ENCODE measurements at places on chromosomes 16 and 17.

GRCh38 chr16:19829844-19830692 lies 54.6 kb downstream of the GPRC5B start:
- DNase-seq = no peak

DNA sequence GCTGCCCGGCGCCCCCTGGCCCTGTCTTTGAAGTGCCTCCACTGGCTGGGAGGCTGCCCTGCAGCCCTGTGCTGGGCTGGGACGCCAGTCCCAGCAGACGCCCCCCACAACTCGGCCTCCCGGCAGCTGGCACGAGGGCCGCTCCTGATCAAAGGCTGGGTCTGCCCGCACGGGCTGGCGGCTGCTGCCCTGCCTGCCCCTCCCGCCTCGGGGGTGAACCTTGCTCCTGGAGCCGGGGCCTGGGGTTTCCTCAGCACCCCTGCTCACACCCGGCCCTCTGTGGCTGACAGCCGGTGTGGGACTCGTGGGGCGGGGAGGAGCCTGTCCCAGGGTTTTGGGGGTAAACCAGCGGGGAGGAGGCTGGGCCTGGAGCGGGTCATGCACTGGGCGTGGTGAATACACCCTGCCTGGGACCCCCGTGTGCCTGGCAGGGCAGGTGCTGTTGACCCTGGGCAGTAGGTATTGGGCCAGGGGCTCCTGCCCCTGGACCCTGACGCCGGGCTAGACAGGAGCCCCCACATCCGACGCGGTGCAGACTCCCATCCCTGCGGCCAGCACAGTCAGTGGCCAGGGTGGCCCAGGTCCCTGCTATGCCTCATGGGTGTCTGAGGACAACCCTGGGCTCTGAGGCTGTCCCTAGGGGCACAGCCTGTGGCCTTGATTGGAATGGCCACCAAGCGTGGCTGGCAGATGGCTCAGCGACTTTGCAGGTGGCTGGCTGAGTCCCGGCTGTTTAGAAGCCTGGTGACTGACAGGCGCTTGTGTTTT lies 21.7 kb downstream of the CENPX start:
- DNase-seq = peak; percentile 38

DNA sequence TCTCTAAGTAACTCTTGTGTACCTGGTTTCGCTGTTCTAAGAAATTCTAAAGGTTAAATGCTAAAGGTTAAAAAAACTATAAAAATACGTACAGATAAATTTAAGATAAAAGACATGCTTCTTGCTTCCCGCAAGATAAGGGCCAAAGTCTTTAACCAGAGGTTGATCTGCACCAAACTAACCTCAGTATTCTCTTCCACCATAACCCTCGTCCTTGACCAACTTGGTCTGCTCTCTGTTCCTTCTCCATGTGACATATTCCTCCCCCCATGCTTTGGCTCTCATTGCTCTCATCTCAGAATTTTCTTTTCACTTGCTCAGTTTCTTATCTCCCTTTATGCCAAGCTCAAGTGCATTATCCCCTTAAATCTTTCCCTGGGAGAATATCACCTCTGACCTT lies 330.5 kb upstream of the ZFHX3 start:
- DNase-seq = no peak

DNA sequence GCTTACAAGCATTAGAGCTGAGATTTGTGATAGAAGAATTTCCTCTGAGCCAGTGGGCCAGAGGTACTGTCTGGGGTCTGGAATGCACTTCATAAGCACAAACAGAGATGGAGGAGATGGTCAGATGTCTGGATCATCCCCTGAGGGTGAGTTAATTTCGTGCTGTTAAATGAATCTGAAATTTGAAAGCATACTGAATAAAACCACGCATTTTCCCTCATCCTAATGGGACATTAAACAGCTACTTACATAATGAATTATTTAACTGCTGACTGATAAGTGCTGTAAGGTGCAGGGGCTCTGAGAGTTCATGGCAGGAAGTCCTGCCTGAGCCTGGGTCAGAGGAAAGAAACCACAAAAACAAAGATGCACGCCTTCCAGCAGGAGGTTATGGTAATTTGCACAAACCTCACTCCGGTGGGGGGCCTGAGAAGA lies 136.3 kb upstream of the XYLT1 start:
- no peak for DNase-seq

DNA sequence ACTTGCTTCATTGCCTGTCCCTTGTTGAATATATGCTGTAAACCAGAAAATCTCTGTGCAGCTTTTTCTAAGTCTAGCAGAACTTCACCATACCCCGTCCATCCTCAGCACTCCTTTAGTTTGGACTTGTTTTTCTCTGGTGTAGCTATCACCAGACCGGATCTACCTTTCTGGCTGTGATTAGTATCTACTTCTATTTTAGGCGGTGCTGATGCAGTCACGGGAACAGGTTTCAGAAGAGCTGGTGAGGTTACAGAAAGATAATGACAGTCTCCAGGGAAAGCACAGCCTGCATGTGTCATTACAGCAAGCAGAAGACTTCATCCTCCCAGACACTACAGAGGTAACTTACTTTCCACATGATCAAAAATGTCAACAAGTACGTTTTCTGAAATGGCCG lies 46.4 kb downstream of the NUP88 start:
- DNase-seq = no peak

DNA sequence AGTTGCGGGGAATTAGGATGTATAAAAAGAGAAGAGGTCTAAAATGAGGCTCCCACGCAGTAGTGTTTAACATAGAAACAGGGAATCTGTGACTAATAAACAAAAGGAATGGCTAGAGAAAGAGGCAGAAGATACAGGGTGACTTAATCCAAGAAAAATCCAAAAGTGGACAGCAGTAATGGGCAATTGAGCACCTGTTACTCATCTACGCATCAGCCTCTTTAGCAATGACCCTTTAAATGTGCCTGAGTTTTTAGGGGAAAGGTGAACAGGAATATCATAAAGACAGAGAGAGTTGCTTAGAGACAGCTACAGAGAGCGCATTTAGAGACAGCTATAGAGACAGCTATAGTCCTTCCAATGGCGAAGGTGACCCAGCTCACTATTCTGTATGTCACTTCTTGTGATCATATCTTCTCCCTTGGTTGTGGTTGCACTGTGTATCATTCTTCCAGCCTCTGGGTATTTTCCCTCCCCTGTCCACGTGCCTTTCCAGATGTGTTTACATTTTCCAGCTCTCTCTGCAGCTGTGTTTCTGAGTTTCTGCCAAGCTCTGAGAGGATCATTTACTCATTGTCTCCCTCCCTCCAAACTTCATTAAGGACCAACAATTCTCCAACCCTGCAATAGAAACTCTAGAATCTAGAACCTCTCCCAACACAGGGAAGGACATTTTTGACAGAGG lies 61.5 kb downstream of the MYOCD start:
- no peak for DNase-seq

GRCh38 chr16:29978081-29978480 lies 4.4 kb downstream of the TAOK2 start:
- no peak for DNase-seq

GRCh38 chr17:62676952-62677596 lies 49.6 kb downstream of the MRC2 start:
- DNase-seq = no peak

- no peak for DNase-seq
These were observed 160.1 kb upstream of the KIF2B start for GRCh38 chr17:53662608-53663007.

- DNase-seq = no peak
These were observed 561 bp downstream of the CCDC47 start for GRCh38 chr17:63772801-63773271.

DNA sequence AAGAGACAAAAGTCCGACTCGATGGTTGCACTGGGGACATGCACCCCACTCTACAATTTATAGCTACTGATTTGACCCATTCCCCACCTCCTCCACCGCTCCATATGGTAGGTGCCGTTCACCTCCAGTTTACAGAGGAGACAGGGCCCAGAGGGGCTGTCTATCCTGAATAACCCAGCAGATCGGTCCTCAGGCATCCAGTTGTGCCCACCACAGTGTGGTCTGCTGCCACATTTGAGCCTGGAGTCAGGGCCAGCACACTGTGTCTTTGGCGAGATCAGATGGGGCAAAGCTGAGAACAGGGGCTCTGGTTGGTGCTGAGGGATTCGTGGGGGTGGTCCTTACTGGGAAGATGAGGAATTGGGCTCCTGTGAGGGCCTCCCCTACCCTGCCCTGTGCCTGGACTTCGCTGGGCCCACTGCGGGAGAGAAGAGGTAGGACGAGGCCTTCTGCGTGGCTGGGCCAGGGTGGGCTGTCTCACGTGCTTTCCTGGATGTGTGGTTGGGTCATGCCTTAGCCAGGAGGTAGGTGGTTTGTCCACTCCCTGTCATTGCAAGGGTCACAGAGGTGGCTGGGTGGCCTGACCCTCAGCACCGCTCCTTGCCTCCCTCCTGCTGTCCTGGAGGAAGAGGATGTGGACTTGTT lies 2.8 kb downstream of the ADCY7 start:
- no peak for DNase-seq

DNA sequence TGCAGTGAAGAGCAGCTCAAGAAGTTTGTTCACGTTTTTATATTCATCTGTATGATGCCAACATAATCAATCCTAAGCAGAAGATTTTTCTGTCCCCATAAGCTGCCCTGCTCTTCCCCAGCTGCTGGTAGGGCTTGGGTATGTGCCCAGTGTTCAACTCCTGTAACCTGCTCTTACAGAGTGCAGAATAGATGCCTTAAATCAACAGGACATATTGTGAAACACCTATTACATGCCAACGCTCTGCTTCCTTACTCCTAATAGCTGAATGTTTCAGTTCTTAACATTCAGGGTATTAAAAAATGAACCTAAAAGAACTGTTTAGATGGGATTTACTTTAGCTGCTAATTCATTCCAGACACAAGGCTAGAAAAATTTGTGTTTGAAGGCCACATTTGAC lies 190.9 kb downstream of the HS3ST3A1 start:
- DNase-seq = no peak

DNA sequence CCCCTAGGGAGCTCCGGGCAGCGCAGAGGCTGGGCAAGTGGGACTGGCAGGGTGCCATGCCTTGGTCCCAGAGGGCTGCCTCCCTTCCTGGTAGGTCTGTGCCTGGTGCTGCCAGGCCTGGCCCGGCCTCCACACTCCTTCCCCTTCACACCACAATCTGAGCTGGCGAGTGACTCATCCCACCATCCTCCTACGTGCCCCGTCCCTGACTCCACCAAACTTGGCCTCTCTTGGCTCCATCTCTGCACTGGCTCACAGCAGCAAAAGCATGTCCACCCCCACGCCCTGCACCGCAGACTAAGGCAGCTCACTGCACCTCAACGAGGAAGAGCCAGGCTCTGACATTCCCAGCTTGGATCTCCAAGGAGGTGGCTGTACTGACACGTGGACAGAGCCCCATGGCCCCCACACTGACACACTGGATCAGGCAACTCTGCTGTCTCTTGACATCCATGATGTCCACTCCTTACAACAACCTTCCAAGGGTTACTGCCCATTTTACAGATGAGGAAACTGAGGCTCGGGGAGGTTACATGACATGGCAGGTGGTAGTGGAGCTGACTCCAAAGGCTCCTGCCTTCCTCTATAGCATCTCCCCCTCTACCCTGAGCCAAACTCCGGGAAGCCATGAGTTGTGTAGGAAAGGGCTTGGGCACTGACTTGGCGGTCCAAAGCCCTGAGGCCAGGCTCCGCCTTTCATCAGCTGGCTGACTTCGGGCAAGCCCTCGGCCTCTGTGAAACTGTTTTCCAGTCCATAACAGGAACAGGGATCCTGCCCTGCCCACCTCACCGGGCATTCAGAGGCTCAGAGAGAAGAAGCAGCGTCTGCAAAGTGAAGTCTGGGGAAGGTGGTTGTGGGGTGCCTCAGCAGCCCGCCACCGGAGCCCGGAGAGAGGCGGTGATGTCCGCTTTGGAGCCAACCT lies 20.1 kb upstream of the KRT19 start:
- DNase-seq = peak; percentile 64

GRCh38 chr17:8126491-8127066 lies 2.7 kb upstream of the HES7 start:
- peak; percentile 42 for DNase-seq

DNA sequence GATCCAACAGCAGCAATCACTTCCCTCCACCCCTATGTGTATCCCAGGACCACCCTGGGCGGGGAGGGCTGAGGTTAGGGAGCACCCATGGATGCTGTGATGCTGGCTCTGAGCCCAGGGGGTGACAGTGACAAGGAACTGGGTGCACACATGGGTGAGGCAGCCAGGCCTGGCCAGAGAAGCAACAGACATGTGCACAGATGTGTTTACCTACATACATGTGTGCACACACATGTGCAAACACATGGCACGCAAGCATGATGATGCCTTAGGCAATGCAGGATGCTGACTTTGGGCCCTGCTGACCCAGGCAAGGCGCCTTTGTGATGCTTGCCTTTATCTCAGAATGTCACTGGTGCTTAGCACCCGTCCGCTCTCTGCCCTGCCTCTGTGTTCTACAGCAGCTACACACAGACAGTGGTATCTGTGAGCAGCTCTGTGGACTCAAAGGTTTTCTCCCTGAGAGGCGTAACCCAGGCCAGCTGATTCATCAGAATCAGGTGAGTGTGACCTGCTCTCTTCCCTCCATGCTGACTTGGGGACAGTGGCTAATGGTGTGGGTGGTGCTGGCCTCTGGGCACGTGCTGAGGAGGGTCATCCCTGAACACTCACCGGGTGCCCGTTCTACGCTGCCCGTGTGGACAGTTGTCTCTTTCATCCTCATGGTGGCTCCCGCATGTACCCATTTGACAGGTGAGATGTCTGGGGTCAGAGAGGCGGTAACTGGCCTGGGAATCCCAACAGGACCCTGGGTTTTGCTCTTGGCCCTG lies 38.5 kb upstream of the KSR1 start:
- no peak for DNase-seq

GRCh38 chr17:48554412-48555257 lies 9.7 kb upstream of the HOXB2 start:
- DNase-seq = peak; percentile 46

DNA sequence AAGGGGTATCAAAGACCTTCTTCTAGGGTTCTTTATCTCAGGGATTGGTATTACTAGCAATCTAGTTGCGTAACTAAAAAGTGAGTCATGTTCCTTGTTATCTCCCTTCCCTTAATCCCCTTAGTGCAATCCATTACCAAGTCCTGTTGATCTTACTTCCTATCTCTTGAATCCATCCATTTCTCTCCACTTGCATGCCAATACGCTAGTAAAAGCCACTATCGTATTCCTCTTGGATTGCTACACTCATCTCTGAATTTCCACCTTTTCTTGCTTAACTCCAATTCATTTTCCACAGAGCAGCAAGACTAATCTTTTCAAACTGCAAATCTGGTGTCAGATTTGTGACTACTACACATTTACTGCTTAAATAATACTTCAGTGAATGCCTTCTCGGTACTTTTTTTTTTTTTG lies 1.8 kb upstream of the ADAT1 start:
- no peak for DNase-seq

DNA sequence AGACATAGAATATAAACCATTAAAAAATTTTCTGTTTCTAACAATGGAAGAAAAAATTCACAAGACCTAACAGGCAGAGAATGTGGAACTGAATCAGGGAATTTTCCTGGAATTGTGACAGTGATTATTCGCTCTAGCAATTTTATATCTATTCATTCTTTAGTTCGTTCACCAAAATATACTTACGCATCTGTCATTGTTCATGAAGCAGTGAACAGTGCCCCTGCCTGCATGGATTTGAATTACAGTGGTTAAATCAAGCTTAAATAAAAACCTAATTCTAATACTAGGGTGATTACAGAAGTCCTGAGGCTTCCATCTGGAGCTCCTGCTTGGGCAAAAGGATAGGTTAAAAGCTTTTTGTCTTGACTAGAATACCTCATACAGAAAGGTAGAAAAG lies 48.6 kb downstream of the ABCA8 start:
- DNase-seq = peak; percentile 98

GRCh38 chr16:17369421-17370222 lies 101.1 kb downstream of the XYLT1 start:
- no peak for DNase-seq
